CD4-positive, alpha-beta T cell treated with Interleukin-12 subunit alpha and Interleukin-12 subunit beta, for 1 hour (primary cell): ENCODE measurements at places on chromosomes 2 and 18.

DNA sequence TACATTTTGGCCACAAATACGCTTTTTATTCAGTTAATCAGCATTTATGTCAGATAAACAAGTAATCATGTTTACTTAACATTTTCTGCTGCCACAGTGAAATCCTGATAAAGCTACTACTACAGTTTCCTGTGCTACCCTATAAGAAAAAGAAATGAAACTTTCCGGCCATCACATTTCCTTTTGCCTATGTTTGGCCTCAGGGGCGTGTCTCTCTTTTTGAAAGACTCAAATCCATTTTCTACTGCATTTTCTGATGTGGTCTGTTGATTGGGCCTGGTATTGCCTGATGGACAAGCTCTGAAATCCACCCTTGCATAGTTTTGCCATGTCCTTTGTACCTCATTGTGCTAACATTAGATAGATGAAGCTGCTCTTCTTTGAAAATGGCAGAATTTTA lies 152.6 kb downstream of the AGPS start:
- no peak for DNase-seq

DNA sequence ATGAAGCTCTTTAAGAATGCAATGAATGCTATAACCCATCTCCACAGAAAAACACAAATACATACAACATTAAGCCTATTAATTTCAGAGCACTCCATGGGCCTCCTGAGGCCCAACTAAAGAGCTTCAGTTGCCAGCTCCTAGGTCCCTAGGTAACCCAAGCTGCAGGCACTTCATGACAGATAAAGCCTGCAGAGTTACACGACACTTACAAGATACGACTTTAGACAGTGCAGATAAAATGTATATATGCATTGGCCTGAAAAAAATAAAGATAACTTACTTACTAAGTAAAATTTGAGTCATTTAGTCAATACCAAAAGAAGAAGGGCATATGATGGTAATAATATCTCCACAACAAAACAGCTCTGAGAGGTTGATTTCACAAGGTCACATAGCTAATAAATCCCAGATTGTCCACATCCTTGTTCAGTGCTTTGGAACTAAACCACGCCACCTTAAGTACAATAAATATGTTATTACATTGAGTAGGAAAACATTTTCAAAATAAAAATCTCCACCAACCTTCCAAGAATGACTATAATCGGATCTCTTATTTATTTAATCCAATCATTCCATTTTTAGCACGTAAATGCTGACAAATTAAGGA lies 3.4 kb downstream of the MAP4K3 start:
- no peak for DNase-seq

DNA sequence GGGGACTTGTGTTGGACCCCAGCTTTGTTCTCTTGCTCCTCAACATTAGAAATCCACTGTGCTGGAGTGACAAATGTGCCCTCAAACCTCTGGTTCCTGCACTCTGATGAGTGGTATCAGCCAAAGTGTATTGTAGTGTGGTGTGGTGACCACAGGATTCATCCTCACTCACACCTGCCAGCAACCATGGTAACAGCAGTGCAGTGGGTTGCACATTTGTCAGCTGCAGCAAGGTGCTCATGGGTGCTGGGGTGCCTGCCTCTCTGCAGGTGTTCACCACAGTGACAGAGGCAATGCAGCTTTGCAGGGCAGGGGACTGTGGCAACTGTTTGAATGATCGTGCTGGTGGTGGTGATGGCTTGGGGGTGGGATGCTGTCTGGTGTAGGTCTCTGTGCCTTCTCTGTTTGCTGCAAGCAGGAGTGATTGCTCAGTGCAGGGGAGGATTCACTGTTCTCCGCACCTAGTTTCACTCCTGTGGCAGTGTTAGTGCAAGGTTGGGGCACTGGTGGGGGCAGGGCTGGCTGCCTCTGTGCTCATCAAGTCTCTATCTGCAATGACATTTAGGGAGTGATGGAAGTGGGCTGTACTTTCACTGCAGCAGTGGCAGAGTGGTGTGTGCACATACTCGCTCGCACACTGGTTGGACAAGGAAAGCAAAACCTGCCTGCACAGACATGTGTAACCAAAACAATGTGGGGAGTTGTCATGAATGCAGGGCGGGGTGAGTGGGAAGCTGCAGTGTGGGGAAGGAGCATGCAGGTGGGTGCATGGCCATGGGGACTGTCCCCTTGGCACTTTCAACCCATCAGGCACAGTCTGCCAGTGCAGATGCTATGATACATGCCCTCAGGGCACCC lies 301.1 kb downstream of the PIK3C3 start:
- DNase-seq: no peak

- no peak for DNase-seq
Observed at GRCh38 chr2:134272806-134273205, 18.9 kb downstream of the MGAT5 start.

GRCh38 chr2:134074619-134075018 lies 179.3 kb upstream of the MGAT5 start:
- no peak for DNase-seq

- no peak for DNase-seq
Observed at GRCh38 chr18:34352385-34353163, 127.9 kb upstream of the NOL4 start.

- DNase-seq: no peak
Observed at GRCh38 chr18:6434481-6434880, 19.8 kb upstream of the L3MBTL4 start.

DNA sequence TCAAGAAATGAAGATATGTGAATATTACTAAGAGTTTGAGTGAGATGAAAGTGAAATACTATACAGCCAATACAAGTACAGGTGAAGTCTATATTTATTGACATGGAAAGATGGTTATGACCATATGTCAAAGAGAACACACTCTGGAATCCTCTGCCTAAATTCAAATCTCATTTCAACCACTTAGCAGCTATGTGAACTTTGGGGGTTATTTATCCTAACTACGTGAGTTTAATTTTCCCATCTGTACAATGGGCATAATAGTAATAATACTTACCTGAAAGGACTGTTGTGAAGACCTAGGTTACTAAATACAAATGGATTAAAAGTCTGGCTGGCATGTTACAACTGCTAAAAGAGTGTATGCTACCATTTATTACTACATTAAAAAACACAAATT lies 79.6 kb downstream of the ROCK2 start:
- DNase-seq: no peak

GRCh38 chr2:172680436-172681068 lies 55.1 kb upstream of the RAPGEF4 start:
- DNase-seq: no peak

DNA sequence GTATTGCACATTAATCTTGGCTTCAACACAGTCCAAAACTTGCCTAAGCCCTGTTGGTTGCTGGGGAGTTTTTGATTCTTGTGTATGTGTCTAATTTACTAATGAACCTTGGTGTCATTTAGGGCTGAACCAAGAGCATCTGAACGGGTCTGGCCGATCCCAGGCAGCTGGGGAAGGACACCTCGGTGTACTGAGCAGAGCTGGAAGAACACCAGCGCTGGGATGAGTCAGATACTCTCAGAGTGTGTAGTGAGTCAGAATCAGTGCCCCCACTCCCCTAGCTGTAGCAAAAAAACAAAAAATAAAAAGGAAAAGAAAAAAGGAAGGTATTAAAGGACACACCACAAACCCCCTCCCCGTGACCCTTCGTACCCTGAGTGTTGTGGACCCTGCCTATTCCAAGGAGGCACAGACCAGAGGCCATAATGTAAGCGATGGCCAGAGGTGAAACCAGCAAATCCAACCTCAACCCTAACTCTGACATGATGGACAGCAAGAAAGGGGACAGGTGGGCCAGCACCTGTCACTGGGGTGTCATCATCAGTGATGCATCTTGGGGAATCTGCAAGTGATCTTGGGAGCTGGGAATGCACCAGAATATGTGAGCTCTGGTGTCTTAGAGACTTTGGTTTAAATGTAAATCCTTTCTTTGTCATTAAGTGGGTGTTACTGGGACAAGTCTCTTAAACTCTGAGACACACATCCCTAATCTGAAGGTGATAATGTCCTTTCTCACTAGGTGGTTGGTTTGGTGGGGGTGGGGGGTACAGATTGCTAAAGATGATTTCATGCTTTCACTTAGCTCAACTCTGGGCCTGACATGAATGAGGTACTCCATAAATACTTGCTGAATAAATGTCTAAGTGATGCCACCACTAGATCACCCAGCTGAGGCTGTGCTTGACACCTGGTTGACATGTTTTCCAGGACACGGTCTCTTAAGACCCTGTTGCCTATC lies 34.2 kb upstream of the NCOA1 start:
- DNase-seq: no peak

DNA sequence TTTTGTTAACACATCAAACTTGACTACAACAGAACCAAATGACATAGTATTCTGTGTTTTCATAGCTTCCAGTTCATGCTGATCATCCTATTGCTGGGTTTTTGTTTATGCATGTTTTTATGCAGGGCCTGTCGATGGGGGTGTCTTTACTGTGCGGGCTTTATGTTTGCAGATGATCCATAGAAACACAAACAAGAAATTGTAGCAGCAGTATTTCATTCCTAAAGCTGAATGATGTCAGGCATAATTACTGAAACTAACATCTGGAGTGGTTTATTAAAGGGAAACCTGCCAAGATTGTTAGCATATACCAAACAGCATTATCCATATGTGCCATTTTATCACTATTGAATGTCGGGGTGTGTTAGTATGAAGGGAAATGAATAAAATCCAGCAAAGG lies 129.7 kb downstream of the PTPRM start:
- DNase-seq: no peak

- DNase-seq: no peak
Observed at GRCh38 chr2:73982140-73982617, 2.5 kb upstream of the TET3 start.

- no peak for DNase-seq
Observed at GRCh38 chr2:12534646-12535263, 182.0 kb upstream of the TRIB2 start.

GRCh38 chr18:63488160-63488559 lies 11.4 kb downstream of the SERPINB5 start:
- DNase-seq: no peak

- no peak for DNase-seq
Observed at GRCh38 chr2:23561544-23561943, 176.6 kb downstream of the KLHL29 start.

DNA sequence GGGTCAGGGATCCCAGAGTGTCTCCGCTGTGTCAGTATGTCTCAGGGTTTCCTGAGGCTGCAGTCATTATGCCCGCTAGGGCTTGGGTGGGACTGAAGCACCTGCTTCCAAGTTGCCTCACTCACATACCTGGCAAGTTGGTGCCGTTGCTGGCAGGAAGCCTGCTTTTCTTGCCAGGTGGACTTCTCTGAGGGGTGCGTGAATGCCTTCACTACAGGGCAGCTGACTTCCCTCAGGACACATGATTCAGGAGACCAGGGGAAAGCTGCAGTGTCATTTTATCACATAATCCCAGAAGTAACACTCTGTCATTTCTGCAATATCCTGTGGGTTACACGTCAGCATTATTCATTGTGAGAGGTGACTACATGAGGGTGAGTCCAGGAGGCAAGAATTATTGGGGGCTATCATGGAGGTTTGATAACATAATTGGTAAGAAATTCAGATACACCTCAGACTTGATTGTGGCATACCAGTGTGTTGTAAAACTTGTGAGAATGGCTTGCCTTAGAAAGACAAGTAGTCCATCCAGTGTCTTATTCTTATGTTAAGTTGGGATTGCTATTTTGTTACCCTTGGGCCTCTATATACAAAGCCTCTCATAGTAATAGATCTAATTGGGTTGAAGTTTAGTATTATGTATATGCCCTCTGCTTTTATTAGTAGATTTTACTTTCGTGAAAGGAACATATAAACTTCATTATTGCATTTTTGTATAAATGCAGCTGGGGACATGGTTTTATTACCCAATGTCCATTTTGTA lies 44.1 kb downstream of the NEDD4L start:
- DNase-seq: no peak

GRCh38 chr2:209907746-209908145 lies 94.7 kb upstream of the RPE start:
- no peak for DNase-seq
